ENCODE measurements at places on chromosomes 11 and 22. TPM values are rescaled to one million over a fixed set of nuclear protein-coding genes. Genes with fewer than 3 reads are reported as not detected.

- DNase-seq, result no peak
Observed at GRCh38 chr11:995044-995751, 41.3 kb downstream of the MUC6 start.

DNA sequence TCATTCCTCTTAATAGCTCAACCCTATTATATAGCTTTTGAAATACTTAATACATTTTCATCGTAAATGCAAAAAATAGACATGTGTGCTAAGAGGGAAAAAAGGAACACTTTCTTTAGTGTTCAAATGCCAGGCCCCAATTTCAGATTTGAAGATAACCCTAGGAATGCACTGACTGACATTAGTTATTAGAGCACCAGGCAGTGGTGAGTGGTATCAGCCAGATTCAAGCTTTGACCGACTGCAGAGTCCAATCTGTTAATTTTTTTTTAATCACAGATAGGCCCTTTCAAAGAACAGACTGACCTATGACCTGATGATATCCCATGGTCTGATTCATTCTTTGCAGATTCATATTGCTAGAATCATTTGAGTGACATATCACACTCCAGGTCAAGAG is 874.2 kb upstream of the CHORDC1 start:
- no peak for DNase-seq

DNA sequence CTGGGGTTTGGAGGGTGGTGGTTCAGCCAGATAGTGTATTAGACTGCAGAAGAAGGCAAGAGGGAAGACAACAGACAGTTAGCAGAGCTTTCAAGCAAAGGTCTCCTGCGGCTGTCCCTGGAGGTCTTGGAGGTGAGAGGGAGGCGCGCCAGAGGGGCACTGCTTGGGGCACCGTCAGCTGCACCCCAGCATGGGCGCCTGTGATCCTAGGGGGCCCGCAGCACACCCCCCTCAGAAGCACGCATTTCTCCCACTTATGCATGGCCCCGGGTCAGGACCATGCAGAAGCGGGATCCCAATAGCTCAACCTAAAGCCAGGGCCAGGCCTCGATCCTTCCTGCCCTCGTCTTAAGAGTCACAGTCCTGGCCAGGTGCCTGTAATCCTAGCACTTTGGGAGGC is 26.5 kb downstream of the FGF4 start:
- no peak for DNase-seq

GRCh38 chr22:41286639-41287091 is 678 bp upstream of the RANGAP1 start:
- no peak for DNase-seq

DNA sequence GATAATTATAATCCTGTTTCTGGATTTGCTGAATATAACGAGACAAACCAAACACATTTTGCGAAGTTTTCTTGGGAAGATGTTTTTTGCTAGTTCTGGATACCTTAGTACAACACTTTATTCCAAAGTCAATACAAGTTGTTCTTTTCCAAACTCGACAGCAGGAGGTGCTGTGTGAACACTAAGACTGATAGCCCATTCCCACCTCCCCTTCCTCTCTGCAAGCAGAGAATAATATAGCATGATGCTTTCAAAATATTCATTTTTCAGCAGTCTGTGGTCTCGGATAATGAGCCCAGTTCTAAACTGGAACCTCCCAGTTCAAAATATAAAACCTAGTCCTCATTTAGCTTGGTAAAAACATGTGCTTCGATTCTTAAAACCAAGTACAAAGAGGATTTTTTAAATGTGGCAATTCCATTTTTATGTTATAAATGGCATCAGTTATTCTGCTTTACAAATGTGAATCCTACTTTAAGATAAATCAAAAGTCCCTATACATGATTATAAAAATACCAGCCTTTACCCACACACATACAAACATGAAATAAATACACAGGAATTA is 129.1 kb downstream of the DCDC1 start:
- DNase-seq, result no peak

GRCh38 chr22:27751277-27752070 is 50.1 kb downstream of the MN1 start:
- no peak for DNase-seq

DNA sequence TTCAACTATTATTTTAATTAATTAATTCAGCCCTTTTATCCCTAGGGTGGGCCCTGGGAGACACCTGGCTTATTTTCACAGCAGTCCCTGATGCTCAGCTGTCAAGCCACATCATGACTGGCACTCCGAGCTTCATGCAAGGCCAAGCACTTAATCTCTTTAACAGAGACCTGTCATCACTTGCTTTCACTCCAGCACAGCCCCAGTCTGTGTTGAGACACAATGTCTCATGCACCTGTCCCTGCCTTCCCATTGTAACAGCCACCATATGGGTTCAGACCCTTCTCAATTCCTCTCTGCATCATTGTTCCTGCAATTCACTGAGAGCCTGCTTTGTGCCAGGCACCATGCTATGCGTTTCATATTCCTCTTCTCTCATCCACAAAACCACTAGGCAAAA is 222.2 kb upstream of the TENM4 start:
- no peak for DNase-seq

GRCh38 chr11:117037279-117037974 is 60.8 kb downstream of the SIK3 start:
- DNase-seq, result no peak

- DNase-seq, result no peak
Observed at GRCh38 chr11:7844521-7844920, 47.8 kb upstream of the OR5P2 start.

- no peak for DNase-seq
Observed at GRCh38 chr22:24833881-24834495, 28.0 kb downstream of the SGSM1 start.

- no peak for DNase-seq
Observed at GRCh38 chr11:66317322-66317722, 478 bp upstream of the CD248 start.

- no peak for DNase-seq
Observed at GRCh38 chr11:16981651-16982194, 32.5 kb downstream of the PLEKHA7 start.

DNA sequence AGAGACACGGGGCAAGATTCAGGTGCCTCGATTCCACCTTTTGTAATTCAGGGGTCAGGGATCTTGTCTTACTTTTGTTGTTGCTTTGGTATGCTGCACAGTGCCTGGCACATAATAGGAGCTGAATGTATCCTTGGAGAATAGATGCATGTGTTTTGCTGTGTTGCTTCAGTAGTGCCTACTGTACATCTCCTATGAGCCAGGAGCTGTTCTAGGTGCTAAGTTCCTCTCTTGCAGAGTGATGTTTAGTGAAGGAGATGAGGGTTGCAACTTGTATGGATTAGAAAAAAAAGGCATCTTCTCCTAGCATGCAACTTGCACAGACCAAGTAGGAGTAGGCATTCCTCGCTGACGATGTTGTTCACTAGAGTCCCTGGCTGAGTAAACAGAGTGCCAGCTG is 555.4 kb downstream of the NTM start:
- no peak for DNase-seq

GRCh38 chr11:44007481-44008087 is 40.2 kb upstream of the ACCSL start:
- DNase-seq, result no peak

DNA sequence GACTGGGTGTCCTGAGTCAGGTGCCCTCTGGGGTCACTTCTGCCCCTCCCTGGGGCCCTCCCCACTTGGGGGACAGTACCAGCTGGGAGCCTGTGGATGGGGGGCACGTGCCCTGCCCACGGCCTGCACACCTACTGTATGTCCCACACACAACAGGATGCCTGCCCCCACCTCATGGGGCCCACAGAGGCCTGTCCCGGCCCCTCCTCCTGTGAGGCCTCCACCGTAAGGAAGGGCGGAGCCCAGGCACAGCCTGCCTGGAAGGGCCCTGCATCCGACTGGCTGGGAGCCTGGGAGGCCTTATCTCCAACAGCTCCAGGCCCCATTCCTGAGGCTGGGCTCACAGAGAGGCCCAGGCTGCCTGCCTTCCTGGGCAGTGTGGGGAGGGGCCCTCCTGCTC is 47.8 kb downstream of the BRSK2 start:
- no peak for DNase-seq

- DNase-seq, result no peak
Observed at GRCh38 chr11:43674560-43674959, 6.0 kb upstream of the HSD17B12 start.

DNA sequence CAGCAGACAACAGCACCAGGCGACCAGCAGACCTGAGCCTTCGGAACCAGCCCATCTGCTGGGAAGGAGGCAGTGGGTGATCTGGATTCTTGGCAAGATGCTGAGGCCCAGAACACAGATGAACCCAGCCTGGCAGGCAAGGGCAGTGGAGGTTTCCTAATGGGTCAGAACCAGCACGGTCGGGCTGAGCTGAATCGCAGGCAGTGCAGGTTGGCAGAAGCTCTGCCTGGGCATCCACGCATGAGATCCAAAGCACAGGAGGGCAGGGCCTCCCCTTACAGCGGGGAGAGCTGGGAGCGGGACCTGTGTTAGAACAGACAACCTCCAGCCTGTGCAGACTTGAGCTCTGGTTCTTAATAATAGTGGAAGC is 47.5 kb downstream of the DSCAML1 start:
- no peak for DNase-seq

GRCh38 chr22:49958366-49958921 is 2.1 kb upstream of the PIM3 start:
- DNase-seq, result no peak

DNA sequence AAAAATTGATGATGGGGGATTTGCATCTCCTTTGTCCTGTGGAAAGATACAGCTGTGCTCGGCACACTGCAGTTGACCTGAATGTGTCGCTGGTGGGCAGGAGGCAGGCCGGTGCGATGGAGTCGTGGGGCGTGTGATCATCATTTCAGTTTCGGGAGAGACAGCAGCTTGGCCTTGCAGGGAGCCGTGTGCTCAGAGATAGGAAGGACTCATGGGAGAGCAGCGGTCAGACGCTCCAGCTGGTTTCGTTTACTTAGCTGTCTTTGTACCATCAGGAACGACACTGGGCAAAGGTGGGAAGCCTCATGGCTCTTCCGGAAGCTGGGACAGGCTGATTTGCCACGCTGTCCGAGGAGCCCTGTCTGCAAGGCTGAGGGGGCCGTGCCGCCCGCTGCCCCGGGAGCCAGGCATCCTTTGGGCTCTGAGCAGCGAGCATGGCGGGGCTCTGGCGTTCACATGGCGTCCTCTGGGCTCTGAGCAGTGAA is 32.7 kb downstream of the GRAMD4 start:
- DNase-seq, result no peak

- no peak for DNase-seq
Observed at GRCh38 chr11:113446112-113446511, 29.1 kb downstream of the DRD2 start.

- DNase-seq, result no peak
Observed at GRCh38 chr22:28480000-28480715, 199.5 kb downstream of the TTC28 start.

DNA sequence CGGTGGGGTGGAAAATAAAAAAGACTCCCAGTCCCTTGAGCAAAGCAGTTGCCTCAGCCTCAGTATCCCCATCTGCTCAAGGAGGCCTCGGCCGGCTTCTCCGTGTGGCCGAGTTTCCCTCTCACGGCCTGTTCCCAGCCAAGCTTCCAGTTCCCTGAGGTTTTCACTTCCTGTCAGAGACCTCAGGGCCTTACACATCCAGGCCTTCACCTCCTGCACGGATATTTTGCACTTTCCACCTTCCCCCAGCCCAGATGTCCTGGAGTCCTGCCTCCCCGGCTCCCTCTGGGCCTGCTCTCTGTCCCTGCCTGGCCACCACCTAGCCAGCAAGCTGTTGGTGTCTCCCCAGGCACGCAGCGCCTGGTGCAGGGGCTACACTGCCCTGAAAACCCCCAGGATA is 41.1 kb upstream of the CD82 start:
- no peak for DNase-seq

GRCh38 chr22:42686756-42687491 is 33.7 kb downstream of the A4GALT start:
- DNase-seq, result no peak

DNA sequence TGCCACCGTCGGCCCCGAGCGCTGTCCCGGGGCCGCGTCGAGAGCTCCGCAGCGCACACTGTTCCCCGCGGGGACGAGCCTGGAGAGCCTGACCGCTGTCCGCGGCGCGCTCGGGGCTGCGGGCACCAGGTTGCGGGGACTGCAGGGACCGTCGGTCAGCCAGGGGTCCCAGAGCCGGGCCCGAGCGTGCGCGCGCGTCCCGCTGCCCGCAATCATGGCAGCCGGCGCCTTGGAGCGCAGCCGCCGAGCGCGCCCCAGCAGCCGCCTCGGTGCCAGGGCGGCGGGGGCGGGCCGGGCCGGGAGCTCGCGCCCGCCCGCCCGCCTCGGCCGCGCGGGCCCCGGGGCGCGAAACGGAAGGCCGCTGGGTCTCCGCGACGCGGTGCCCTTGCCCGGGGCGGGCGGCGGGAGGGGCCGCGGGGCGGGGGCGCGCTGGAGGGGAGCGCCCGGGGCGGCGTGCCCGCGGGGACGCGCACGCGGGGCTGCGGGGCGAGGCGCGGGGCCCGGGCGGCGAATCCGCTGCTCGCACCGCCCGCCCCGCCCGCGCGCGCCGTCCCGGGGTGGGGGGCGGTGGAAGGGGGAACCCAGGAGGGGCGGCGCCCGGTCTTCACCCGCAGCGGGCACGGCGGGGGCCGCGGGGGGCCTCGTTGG is 79.4 kb upstream of the PPARA start:
- DNase-seq, result peak; percentile 81

DNA sequence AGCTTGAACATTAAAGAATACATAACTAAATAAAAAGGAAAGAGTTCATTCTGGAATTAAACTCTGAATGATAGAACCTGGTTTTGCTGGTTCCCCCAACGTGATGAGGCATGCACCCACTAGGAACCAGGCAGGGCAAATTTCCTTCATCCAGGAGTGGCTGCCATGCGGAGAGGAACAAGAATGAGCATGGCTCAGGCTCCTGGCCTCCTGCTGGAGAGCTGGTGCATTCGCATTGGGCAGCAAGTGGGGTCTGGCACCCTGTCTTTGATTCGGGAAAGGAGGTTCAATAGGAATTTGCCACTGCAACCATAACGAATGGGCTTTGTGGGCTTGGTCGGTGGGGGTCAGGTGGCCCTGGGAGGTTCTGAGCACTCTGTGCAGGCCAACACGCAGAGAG is 169.8 kb upstream of the TENM4 start:
- no peak for DNase-seq

The HOATZ gene
- total RNA-seq, result not detected

The MAPK11 gene
- total RNA-seq, result 8.2 TPM

The ALKBH8 gene
- 3.2 TPM for total RNA-seq

The GDPD4 gene
- 10.2 TPM for total RNA-seq

The ARVCF gene
- 18.7 TPM for total RNA-seq

The MS4A7 gene
- 13.7 TPM for total RNA-seq

The KCNK4 gene
- not detected for total RNA-seq

The IRAG1 gene
- 0.53 TPM for total RNA-seq

The LIF gene
- 0.38 TPM for total RNA-seq

The NEFH gene
- total RNA-seq, result 0.15 TPM

The GGT1 gene
- 166 TPM for total RNA-seq

The C22orf31 gene
- not detected for total RNA-seq

The CRYAB gene
- total RNA-seq, result 4.8 TPM

The RIN1 gene
- 0.93 TPM for total RNA-seq

The MUC2 gene
- total RNA-seq, result 0.38 TPM
